ENCODE measurements at places on chromosomes 11 and 22. TPM values are rescaled to one million over a fixed set of nuclear protein-coding genes. Genes with fewer than 3 reads are reported as not detected.

DNA sequence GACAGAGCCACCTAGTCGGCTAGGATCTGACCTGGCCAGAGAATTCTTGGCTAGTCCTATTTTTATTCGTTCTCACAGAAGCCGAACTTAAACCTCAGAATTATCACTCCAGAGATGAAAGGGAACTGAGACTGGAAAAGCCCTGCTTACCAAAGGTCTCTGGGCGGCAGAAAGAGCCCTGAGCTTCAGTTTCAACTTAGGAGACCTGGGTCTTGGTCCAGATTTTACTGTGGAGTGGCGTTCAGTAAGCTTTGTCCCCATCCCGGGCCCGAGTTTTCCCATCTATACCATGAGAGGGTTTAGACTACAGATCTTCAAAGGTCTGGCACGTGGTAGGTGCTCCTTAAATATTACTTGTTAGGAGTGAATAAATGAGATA lies 516 bp downstream of the NEU3 start:
- peaks cover 18% of the 10 kb centered on the region for H3K4me1 ChIP-seq
- H3K36me3 ChIP-seq = peaks cover 3% of the 10 kb centered on the region
- no peaks in the 10 kb centered on the region for H3K27me3 ChIP-seq

- H3K27ac ChIP-seq = no peak overlapping the region
- no peak for DNase-seq
- H3K36me3 ChIP-seq = no peaks in the 10 kb centered on the region
- no peak overlapping the region for H3K4me3 ChIP-seq
- H3K4me1 ChIP-seq = no peaks in the 10 kb centered on the region
Observed at GRCh38 chr11:101803651-101804050, 111.2 kb upstream of the CEP126 start.

DNA sequence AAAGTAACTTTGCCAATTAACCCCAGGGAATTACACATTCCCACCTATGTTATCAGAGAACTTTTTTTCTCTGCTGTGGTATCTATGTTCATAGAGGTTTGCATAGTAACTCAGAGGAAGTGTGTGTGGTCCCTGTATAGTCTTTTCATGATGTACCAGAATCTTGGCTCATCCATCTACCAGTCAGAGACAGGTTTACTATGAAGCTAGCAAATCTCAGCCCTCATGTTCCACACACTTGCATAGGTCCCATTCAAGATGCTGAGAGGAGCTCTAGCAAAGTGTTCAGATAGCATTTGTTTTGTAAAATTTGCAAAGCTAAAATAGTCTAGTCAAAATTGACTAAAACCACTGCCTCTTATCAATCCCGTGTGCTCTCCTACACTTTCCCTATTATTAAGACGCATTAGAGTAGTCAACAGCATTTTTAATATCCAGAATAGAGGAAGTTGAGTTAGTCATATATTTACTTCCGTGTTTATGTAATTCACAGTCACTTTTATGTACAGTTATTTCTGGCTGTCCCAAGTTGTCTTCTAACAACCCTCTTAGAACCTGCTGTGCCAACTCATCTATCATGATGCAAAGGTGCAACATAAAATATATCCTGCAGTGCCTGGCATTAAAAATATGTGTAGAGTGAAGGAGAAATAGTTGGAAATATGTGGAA lies 184.2 kb downstream of the FAM76B start:
- H3K4me1 ChIP-seq = peaks cover 3% of the 10 kb centered on the region
- H3K27ac ChIP-seq = no peak overlapping the region
- no peak overlapping the region for H3K4me3 ChIP-seq
- no peaks in the 10 kb centered on the region for H3K36me3 ChIP-seq
- H3K27me3 ChIP-seq = no peaks in the 10 kb centered on the region
- DNase-seq = no peak

DNA sequence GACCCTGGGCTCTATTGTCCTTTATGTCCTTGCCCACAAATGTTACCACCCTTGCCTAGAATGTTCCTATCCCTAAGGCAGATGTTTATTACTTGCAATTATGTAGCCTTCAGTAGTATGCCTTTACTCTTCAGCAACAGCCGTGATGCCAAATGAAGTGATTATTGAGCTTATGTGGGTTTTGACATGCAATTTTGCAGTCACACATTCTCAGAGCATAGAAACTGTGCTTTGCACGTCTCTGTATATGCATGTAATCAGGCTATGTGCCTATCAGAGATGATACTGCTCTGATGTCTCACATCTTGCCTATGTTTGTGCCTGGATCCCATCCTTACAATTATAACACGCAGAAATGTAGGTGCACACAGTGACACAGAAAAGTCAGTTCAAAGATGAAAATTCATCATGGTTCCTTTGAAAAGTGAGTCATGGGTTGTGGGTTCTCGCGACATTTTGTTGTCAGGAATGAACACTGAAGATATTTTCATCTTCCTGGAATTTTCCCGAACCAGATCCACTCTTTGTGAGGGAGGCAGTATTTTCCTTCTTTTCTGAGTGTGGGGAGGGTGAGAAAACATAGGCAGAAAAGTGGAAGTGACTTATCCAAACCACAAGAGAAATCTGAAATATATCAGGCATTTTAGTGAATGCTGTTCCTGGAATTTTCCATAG lies 81.1 kb downstream of the BMAL1 start:
- no peak for DNase-seq
- H3K4me3 ChIP-seq = no peak overlapping the region
- H3K27ac ChIP-seq = no peak overlapping the region
- H3K27me3 ChIP-seq = no peaks in the 10 kb centered on the region

GRCh38 chr22:48973694-48974041 lies 854.0 kb downstream of the BRD1 start:
- no peaks in the 10 kb centered on the region for H3K4me1 ChIP-seq
- no peak overlapping the region for H3K4me3 ChIP-seq
- peaks cover 4% of the 10 kb centered on the region for H3K27me3 ChIP-seq
- H3K27ac ChIP-seq = no peak overlapping the region
- DNase-seq = no peak
- no peaks in the 10 kb centered on the region for H3K36me3 ChIP-seq

DNA sequence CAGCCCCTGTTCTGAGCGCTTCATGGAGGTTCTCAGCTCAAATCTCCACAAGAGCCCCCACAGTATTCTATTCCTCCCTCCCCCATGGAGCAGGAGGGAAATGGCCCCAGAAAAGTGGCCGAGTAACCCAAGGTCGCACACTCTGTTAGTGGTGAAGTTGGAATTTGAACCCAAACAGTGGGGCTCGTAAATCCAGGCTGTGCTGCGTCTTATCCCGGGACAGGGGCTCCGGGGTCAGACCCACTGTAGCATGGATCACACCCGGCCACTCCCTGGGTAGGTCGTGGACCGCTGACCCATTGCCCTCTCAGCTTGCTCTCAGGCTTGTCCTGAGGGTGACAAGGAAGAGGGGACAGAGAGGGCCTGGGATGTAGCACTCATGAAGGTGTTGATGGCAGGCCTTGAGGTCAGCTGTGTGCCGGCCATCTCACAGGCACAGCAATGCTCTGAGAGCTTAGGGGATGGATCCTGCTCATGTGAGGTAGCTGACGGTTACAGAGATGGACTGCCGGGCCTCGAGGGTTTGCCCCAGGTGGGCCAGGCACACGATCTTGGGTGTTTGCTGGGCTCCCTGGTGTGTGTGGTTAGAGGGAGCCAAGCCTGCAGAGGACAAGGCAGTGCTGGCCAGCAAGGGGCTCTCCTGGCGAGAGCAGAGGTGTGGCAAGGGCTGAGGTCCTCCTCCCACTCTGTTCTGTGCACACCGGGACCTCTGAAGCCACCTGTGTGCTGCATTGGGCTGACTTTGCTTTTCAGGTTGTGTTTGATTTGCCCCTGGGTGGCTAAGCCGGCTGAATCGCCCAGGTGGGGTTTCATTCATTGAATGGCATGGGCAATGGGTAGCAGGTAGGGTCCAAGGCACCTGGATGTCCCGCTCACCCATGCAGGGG lies 2.3 kb upstream of the FGF19 start:
- peaks cover 47% of the 10 kb centered on the region for H3K27me3 ChIP-seq
- no peaks in the 10 kb centered on the region for H3K36me3 ChIP-seq
- H3K4me1 ChIP-seq = peaks cover 11% of the 10 kb centered on the region
- H3K27ac ChIP-seq = no peak overlapping the region
- H3K4me3 ChIP-seq = no peak overlapping the region

DNA sequence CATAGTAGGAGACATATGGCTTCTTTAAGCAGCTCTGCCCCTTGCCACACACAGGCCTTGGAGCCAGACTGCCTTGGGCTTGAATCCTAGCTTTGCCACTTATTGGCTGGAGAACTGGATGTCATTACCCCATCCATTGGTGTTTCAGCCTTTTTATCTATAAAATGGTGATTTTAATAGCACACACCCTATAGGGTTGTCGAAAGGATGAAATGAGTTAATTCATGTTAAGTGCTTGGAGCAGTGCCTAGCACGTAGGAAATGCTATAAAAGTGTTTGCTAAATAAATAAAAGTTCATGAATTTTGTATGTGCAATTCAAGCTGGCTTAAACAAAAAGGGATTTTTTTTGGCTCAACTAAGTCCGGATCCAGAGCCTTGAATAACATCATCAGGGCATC lies 120.7 kb downstream of the TIMP3 start:
- no peak overlapping the region for H3K27ac ChIP-seq
- no peaks in the 10 kb centered on the region for H3K36me3 ChIP-seq
- no peaks in the 10 kb centered on the region for H3K27me3 ChIP-seq
- no peaks in the 10 kb centered on the region for H3K4me1 ChIP-seq

DNA sequence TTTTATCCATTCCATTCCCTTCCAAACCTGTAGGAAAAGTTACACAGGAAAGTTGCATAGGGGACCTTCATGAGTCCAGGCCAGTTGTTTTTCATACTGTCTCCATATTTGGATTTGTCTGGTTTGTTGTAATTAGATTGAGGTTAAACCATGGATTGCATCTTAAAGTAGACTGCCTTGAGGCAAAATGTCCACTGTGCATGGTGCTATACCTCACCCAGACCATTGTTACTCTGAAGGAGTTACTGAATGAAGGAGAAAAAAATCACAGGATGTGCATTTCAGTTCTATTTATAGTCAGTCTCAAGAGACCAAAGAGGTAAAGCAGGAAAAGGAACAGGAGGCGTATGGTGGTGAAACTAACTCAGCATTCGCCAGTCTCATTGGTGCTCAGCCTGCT lies 29.6 kb upstream of the L3MBTL2 start:
- no peak for DNase-seq
- no peak overlapping the region for H3K27ac ChIP-seq
- H3K36me3 ChIP-seq = peaks cover 86% of the 10 kb centered on the region
- no peaks in the 10 kb centered on the region for H3K27me3 ChIP-seq
- no peak overlapping the region for H3K4me3 ChIP-seq
- peaks cover 5% of the 10 kb centered on the region for H3K4me1 ChIP-seq

DNA sequence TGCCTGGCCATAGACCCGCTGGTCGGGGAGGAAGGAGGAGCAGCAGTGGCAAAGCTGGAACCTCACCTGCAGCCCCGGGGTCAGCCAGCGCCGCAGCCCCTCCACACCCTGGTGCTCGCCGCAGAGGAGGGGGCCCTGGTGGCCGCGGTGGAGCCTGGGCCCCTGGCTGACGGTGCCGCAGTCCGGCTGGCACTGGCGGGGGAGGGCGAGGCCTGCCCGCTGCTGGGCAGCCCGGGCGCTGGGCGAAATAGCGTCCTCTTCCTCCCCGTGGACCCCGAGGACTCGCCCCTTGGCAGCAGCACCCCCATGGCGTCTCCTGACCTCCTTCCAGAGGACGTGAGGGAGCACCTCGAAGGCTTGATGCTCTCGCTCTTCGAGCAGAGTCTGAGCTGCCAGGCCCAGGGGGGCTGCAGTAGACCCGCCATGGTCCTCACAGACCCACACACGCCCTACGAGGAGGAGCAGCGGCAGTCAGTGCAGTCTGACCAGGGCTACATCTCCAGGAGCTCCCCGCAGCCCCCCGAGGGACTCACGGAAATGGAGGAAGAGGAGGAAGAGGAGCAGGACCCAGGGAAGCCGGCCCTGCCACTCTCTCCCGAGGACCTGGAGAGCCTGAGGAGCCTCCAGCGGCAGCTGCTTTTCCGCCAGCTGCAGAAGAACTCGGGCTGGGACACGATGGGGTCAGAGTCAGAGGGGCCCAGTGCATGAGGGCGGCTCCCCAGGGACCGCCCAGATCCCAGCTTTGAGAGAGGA lies 11.9 kb downstream of the TMEM121B start:
- no peak overlapping the region for H3K4me3 ChIP-seq
- peaks cover 41% of the 10 kb centered on the region for H3K4me1 ChIP-seq
- H3K36me3 ChIP-seq = peaks cover 53% of the 10 kb centered on the region
- H3K27ac ChIP-seq = no peak overlapping the region
- no peak for DNase-seq

The PACSIN2 gene
- 25.5 TPM for total RNA-seq

The HBG1 gene
- total RNA-seq = not detected

The TCN1 gene
- not detected for total RNA-seq

The TREH gene
- not detected for total RNA-seq
